Hematopoietic multipotent progenitor cell treated with erythropoietin and hydrocortisone succinate and interleukin-3 and kit ligand, for 17 days (in vitro differentiated cells): ENCODE measurements at places on chromosomes 6 and 20.

DNA sequence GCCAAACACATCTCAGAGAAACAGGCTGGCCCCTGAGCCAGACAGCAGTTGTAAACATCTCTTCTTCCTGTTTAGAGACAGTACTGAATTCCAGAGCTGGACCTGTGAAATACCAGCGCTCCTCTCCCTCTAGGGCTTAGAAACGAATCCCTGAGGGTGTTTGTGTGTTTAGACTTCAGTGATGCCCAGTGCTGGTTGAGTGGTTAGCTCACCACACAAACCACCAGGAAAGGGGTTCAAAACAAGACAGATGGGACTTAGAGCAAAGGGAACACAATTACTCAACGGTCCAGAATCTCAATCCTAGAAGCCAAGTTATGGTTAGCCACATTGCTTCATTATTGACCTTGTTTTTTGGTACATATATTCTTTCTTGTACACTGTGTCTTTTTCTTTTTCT lies 108.7 kb upstream of the TMEM170B start:
- DNase-seq = no peak

GRCh38 chr6:7542874-7543624 lies 1.6 kb downstream of the DSP start:
- DNase-seq = no peak

DNA sequence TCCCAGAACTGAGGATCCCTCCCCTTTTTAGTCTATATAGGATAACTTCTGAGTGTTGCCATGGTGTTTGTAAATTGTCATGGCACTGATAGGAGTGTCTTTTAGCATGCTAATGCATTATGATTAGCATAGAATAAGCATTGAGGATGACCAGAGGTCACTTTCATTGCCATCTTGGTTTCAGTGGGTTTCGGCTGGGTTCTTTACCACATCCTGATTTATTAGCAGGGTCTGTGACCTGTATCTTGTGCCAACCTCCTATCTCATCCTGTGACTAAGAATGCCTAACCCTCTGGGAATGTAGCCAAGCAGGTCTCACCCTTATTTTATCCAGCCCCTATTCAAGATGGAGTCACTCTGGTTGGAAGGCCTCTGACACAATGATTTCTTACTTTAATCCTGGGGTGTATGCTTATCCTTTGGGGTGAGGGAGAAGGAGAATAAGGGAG lies 19.6 kb downstream of the WFDC2 start:
- no peak for DNase-seq

GRCh38 chr6:106614592-106615257 lies 14.6 kb downstream of the RTN4IP1 start:
- DNase-seq = no peak

DNA sequence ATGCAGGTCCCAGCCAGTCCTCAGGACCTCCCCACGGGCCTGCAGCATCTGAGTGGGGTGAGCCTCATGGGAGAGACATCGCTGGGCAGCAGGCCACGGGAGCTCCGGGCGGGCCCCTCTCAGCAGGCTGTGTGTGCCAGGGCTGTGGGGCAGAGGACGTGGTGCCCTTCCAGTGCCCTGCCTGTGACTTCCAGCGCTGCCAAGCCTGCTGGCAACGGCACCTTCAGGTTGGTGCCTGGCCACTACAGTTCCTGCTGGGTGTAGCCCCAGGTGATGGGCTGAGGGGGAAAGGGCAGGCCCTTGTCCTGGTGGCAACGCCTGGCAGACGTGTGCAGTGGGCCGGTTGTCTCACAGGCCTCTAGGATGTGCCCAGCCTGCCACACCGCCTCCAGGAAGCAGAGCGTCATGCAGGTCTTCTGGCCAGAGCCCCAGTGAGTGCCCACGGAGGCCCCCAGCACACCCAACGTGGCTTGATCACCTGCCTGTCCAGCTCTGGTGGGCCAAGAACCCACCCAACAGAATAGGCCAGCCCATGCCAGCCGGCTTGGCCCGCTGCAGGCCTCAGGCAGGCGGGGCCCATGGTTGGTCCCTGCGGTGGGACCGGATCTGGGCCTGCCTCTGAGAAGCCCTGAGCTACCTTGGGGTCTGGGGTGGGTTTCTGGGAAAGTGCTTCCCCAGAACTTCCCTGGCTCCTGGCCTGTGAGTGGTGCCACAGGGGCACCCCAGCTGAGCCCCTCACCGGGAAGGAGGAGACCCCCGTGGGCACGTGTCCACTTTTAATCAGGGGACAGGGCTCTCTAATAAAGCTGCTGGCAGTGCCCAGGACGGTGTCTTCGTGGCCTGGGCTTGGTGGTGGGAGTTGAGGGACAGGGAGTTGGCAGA lies 787 bp upstream of the TNFRSF6B start:
- DNase-seq = no peak

DNA sequence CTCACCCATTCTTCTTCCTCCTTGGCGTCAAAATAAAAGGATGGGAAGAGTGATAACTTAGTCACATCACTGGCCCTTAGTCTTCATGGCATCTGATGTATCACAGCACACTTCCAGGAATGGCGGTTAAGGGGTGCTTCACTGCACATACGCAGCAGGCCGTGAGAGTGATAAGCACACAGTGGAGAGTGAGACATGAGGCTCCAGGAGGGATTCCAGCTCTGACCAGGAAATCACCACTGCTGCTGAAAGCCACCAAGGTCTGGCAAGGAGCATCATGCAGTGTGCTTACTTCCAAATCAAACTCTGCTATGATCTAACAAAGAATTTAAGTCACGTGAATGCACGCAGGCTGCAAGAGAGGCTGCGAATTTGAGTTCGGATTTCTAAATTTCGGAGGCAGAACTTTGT lies 62.4 kb downstream of the ARID1B start:
- no peak for DNase-seq

GRCh38 chr20:19428324-19428723 lies 215.9 kb downstream of the SLC24A3 start:
- DNase-seq = no peak

DNA sequence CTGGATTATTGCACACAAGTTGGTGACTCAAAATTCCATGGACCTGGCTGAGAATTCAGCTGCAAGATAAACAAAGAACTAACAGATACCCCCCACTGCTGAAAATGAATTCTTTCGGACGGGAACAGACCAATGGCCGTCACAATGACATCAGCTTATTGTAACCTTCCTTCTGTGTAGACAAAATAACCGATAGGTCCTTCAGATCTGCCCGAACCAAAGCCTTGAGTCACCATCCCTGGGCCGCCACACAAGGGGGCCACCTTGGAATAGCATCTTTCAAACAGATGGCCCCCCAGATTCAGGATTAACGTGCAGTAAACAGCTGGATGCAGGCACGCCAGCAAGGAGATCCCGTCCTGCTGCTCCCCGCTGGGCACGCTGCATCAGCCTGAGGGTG lies 214.0 kb upstream of the EXOC2 start:
- DNase-seq = no peak

- no peak for DNase-seq
Observed at GRCh38 chr6:3625980-3626563, 125.4 kb downstream of the PXDC1 start.
